Endodermal cell (in vitro differentiated cells): ENCODE measurements at places on chromosomes 5 and 9.

DNA sequence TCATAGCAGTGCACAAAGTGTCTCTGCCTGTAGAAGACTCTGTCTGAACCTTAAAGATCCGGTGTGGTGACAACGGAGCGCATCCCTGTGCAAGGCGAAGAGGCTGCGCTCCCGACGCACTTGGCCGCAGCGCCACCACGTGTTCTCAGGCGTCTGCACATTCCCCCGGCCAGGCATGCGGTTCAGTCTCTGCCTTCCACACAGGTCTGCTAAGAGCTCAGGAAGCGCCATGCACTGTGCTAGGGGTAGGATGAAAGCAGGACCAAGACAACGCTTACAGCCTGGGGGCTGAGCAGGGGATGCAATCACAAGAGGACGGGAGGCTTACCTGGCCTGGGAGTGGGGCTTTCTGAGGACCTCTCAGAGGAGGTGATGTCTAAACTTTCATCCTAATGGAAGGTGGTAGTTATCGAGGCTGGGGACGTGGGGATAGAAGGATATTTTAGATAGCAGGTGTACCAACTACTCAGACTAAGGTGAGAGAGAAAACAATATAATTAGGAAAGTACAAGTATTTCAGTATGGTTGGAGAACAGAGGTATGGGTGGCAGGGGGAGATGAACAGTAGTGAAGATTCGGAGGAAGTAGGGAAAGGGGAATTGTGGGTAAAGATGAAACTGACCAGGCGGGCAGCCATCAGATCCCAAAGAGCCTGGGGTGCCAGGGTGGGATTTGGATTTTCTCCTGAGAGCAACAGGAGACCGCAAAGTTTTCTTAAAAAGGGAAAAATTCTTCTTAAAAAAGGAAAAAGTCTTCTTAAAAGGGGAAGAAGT, 13.3 kb downstream of the CAPSL start:
- peak; percentile 90 for DNase-seq
- H3K36me3 ChIP-seq, result no peaks in the 10 kb centered on the region
- H3K4me1 ChIP-seq, result no peaks in the 10 kb centered on the region
- peaks cover 62% of the 10 kb centered on the region for H3K27me3 ChIP-seq

DNA sequence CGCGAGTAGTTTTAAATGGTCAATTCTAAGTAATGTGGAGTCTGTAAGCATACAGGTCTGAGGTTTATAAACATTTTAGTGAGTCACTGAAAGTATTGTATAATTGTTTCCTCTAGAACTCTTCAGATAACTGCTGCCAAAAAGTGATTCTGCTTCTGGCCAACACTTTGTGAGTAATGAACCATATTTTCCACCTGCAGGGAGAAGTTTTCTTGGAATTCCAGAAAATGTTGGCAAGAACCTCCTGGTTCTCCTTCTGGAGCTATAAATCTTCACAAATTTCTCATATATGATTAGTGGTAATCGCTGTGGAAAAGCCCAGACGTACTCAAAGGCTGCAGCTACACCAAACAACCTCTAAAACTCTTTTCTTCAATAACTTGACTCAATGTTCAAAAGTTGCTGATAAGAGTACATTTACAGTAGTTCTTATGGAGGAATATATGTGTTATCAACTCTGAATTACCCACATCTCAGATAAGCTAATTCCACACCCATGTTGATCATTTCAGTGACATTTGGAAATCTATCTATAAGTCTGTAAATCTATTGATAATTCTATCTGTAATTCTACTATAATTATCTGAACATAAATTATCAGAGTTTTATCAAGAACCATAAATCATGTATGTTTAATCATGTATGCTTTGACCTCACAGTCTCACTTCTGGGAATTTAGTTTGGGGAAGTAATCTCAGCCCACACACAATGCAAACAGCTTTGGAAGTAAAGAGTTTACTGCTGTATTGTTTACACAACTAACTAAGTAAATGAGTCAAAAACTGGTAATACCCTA, 74.1 kb downstream of the FNBP1 start:
- H3K27ac ChIP-seq, result no peak overlapping the region
- H3K36me3 ChIP-seq, result peaks cover 14% of the 10 kb centered on the region
- DNase-seq, result no peak
- no peak overlapping the region for H3K4me3 ChIP-seq

DNA sequence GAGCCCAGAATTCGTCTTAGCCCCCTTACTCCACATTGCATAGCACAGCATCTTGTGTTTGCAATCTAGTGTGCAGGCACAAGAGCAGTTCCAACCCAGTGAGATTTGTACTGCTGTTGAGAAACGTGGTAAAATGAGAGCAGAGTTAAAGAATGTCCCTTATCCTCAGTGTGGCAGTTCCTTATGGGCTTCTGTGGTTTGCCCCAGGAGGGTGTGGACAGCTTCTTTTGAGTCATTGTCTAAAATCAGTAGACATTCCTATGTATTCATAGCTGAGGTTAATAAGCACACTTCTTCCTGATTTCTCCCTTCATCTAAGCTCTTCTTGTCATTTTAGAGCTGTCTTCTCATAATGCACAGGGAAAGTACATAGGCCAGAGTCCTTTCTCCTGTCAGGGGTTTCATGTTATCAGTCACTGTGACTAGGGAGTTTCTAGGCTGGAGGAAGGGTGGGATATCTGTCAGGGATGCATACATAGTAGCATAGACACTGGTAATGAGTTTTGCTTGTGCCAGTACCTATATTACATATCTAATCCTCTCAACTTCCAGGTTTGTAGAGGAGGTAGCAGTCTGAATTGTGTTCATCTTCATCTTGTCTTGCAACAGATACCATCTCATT, 2.0 kb upstream of the CAVIN4 start:
- H3K4me3 ChIP-seq, result no peak overlapping the region
- no peaks in the 10 kb centered on the region for H3K27me3 ChIP-seq
- H3K4me1 ChIP-seq, result no peaks in the 10 kb centered on the region
- DNase-seq, result no peak

GRCh38 chr9:126636983-126637798, 23.5 kb downstream of the LMX1B start:
- no peak for DNase-seq
- H3K27ac ChIP-seq, result peak overlapping the region; percentile 38
- H3K27me3 ChIP-seq, result peaks cover 85% of the 10 kb centered on the region
- H3K36me3 ChIP-seq, result no peaks in the 10 kb centered on the region
- no peak overlapping the region for H3K4me3 ChIP-seq
- H3K4me1 ChIP-seq, result peaks cover 19% of the 10 kb centered on the region
